ENCODE measurements at places on chromosomes 16 and 17.

DNA sequence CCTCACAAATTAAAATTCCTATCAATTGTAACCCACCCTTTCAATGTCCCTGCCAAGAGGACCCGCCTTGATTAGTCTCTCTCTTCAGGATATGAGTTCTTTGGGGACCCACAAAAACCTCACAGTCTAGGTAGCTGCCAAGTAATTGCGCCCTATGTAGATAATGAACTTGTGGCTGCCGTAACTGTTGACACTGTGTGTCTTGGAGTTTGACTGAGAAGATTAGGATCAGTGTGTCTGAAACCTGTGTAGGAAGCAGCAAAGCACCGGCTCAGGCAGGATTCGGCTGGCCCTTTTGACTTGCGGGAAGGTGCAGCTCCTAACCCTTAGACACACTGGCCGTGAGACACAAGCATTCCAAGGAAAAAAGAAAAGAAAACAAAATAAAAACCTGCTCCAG lies 17.8 kb upstream of the SLC6A4 start:
- no peak for DNase-seq

- DNase-seq = no peak
Measured at GRCh38 chr17:50360486-50361115, 12.4 kb downstream of the MRPL27 start.

DNA sequence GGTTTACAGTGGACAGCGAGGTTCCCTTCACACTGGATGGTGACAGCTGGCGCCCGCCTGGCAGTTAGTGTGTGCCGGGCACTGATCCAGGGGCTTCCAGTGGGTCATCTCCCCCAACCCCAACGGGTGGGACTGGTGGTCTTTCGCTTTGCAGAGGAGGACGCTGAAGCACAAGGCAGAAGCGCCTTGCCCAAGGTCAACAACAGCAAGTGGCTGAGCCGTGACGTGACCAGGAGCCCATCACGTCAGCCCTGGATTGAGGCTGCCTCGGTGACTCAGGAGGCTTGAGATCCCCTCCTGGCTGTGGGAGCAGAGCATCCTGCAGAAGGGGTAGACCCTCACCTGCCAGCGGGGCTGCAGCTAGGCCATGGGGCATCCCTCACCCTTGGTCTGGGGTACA lies 215.3 kb downstream of the RBFOX3 start:
- no peak for DNase-seq

- DNase-seq = no peak
Measured at GRCh38 chr16:57749856-57750452, 14.4 kb downstream of the KATNB1 start.

- DNase-seq = no peak
Measured at GRCh38 chr17:951325-952132, 28.0 kb downstream of the NXN start.

DNA sequence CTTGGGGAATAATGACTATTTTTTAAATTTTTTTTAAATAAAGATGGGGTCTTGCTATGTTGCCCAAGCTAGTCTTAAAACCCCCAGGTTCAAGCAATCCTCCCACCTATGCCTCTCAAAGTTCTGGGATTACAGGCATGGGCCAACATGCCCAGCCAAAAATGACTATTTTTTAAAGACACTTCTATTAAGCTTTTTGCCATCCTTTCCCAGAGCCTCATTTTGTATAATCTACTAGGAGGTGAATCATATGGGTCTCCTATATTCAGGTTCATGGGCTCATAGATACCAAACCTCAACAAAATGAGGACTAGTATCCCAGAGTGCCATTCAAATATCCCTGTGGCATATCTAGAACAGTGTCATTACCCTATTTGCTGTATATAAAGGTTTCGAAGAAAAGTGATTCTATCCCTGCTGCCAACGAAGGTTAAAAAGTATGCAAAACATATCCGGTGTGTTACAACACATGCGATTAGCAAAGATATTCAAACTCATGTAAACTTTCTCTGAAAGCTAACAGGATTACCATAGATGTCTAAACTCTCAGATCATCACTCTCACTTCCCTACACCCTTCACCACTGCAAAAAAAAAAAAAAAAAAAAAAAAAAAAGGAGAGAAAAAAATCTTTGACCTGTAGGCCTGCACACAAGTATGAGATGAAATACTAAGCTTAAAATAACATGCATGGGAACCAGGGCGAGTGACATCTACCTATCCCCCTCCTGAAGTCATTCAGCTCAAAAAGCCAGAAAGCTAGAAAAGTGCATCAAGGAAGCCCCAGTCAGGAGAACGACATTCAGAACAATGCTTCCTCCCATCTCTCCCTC lies 23.5 kb downstream of the XPO6 start:
- DNase-seq = no peak

DNA sequence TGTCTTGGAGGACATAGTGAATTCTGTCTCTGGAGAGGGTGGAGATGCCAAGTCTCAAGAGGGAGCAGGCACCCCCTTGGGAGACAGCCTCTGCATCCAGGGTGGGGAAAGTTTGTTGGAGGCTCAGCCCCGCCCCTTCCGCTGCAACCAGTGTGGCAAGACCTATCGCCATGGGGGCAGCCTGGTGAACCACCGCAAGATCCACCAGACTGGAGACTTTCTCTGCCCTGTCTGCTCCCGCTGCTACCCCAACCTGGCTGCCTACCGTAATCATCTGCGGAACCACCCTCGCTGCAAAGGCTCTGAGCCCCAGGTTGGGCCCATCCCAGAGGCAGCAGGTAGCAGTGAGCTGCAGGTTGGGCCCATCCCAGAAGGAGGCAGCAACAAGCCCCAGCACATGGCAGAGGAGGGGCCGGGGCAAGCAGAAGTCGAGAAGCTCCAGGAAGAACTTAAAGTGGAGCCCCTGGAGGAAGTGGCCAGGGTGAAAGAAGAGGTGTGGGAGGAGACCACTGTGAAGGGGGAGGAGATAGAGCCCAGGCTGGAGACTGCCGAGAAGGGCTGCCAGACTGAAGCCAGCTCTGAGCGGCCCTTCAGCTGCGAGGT lies 5.2 kb downstream of the ZNF646 start:
- DNase-seq = no peak

DNA sequence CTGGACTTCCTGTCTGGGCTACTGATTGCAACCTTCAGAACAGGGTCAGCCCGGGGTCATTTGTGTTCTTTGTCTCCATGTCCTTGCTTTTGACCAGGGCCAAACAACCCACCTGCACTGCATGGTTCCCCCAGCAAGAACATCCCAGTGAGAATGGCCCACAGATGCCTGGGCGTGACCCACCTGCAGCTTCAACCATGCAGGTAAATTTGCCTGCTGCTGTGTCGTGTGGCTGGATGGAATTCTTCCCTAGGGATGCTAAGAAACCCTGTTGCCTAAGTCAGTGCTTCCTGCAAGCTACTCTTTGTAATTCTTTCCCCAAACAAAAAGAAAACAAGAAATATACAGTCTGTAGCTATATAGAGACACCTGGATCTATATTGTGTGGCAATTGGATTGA lies 12.5 kb downstream of the CDH13 start:
- DNase-seq = no peak

GRCh38 chr17:42845556-42845917 lies 1.2 kb downstream of the AOC2 start:
- no peak for DNase-seq

DNA sequence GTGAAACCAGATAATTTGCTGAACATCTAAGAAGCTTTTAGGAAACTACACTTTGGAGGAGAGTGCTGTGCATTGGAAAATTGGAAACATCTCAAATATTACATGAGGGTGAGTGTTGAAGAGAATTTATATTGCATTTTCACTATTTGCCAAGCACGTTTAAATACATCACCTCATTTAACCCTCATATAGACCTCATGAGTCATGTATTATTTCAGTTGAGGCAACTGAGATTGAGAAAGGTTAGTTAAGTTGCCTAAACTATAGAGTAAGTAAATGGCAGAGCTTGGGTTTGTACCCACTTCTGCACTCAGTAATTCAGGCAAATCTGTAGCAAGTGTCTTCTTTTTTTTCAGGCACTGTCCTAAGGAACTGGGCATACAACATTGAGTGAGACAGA lies 3.7 kb upstream of the NLK start:
- DNase-seq = no peak

DNA sequence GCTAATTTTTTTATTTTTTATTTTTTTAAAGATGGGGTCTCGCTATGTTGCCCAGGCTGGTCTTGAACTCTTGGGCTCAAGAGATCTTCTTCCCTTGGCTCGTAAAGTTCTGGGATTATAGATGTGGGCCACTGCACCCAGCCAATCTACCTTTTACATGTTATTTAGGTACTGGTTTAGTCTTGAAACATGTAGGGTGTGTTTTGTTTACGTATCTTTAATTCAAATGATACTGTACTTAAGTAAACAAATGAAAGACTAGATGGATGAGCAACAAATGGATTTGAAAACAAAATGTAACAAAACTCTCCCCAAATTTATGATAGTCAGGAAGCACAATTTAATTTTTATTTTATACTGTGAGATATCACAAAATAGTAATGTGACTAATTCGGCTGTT lies 207.7 kb downstream of the LGALS9B start:
- DNase-seq = no peak

DNA sequence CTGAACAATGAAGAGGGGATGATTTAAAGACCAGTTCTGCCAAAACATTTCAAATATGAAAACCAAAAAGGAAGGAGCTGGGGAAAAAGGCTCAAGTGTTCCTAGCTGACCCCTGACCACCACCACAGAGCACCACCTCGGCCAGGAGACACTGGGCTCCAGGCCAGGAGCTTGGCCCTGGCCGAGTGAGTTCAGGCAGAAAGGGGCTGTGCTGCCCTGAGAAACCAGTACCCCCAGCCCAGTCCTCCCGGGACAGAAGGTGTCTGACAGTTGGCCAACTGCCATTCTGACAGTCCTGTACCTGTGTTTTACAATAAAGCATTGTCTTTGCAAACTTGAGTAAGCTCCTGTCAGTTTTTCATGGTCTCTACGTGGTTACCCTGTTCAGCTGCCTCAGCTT lies 98.2 kb downstream of the VPS53 start:
- no peak for DNase-seq

Data from SW 1271 (cell line).